ENCODE measurements at places on chromosomes 6 and 20.

DNA sequence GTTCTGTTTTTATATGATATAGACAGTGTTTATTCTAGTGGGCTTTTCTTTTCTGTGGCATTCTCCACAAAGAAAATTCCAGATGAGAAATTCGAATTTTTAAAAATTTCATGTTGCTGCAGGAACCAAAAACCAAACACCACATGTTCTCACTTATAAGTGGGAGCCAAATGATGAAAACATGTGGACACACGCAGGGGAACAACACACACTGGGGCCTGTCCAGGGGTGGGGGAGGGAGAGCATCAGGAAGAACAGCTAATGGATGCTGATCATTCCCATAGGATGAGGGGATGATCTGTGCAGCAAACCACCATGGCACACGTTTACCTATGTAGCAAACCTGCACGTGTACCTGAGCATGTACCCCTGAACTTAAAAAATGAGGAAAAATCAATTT lies 499.0 kb upstream of the SLC35B3 start:
- DNase-seq = no peak

GRCh38 chr6:2741756-2742155 lies 9.0 kb downstream of the MYLK4 start:
- DNase-seq = no peak

DNA sequence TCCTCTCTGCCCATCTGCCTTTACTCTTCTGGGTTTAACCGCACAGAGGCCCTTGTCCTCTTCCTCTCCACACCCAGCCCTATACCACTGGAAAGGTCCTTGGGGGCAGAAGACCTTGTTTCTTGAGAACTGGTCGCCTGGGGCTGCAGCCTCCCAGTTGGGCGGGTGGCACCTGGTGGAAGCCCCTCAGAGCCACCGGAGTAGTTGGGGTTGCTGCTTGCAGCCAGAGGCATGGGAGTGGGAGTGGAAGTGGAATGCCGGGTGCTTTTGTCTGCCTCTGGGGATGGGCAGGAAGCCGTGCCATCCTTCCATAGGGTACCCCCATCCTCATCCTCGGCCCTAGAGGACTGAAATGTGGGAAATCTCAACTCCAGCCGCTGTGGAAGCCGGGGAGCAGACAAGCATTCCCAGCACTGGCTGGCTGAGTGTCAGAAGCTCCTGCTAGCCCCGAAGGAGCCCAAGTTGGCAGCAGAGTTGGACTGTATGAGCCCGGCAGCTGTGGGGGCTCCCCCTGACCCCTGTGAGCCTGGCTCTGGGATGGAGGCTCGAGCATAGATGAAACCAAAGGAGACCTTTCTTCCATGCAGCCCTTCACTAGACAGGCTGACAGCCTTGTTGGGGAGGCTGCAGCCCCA lies 1.2 kb downstream of the VSTM2L start:
- no peak for DNase-seq

DNA sequence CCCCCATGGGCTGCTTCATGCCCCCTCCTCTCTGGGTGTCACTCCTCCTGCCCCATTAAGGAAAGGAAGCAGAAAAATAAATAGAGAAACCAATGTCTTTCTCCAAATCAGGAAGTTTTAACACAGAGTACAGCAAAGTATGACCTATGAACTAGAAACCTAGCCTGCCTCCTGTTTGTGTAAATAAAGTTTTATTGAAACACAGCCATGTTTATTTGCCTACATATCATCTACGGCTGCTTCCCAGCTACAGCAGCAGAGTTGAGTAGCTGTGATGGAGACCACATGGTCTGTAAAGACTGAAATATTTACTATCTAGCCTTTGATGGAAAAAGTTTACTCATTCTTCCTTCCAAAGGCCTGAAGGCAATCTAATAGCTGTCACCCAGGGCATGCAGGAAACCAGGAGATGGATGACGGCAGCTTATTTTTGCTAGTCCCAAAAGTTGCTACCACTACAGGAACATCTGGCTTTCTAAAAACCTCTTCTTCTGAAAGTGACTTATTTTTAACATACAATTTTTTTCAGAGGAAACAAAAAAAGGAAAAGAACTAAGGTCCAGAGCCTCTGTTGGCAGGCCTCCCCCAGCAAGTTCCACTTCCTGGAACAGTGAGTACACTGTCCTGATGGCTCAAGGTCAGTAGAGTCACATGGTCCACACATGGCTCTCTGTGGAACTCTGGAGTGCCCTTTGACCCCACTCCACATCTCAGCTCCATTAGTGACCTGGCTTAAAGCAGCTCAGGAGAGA lies 287.8 kb downstream of the PTPRT start:
- no peak for DNase-seq

GRCh38 chr6:38876475-38876874 lies 161.4 kb downstream of the DNAH8 start:
- no peak for DNase-seq

GRCh38 chr6:8953310-8953709 lies 518.0 kb upstream of the SLC35B3 start:
- DNase-seq = no peak

GRCh38 chr20:210809-211502 lies 16.1 kb upstream of the DEFB129 start:
- DNase-seq = no peak

DNA sequence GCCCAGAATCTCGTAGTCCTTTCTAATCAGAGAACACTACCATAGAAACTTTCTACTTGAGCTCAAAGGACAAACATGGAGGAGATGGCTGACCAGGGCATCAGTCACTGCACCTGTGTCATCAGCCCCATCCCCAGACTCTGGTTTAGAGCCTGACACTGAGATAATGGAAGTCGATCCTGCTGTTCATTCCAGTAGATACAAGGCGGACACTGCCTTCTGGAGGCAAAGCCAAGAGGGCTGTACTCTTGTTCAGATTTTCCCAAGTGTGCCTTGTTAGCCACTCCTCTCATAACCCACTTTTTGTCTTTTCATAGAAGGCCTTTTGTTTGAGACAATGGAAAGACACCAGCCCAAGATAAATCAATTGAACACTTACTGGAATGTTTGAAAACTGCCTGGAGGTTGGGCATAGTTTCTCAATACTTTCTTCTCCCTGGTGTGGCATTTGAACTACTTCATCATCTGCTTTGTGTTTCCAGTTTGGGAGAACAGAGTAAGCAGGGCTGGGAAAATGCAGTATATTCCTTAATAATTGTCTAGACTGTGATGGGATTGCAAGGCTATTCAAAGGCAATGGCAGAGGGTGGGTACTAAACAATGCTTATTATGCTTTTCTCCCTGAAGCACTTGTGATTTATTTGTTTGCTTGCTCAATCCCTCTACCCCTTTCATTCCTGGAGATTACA lies 99.7 kb downstream of the CLIC5 start:
- DNase-seq = no peak

DNA sequence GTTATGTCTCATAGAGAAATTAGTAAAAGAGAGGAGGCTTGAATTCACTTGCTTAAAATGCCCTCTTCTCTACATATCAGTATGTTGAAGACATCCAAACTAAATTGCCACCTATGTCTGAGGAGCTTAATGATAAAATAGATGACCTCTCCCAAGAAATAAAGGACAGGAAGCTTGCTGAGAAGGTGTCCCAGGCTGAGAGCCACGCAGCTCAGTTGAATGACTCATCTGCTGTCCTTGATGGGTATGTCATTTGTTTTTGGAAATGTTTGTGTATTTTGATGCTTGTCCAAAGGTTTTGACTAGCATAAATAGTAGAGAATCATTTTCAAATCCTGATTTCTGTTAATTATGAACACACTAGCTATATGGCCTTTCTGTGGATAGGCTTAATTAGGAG lies 307.7 kb downstream of the ARHGAP18 start:
- DNase-seq = no peak

DNA sequence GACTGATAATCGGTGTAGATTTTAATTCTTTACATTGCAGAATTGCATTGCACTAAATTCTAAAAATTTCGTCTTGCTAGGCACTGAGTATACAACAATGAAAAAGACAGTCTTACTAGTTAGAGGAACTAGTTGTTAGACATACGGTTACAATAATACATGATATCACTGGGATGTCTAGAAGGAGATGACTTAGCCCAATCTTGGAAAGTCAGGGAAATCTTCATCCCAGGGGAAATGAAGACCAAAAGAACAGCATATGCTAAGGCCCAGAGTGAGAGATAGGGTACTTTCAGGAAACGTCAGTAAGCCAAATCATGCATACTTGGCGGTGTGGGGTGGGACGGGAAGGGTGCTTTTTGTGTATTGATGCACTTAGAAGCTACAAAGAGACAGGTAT lies 901 bp downstream of the CEP57L1 start:
- DNase-seq = no peak

DNA sequence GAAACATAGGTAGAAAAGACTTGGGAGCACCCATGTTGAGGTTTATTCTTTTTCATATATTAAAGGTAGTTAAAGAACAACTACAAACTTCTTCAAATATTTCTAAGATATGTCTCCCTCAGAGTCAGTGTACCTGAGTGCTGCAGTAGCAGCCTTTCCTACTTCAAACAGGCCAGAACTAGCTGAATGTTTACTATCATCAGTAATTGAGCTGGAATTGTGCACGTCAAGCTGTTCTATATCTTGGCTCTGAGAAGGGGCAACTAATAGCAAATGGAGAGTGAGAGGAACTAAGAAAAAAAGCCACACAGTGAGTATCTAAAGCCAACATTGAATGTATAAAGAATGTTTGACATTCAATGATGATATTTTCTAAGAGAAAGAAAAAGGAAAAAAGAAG lies 21.7 kb downstream of the MTCL3 start:
- DNase-seq = no peak

GRCh38 chr20:51376111-51376510 lies 166.4 kb downstream of the NFATC2 start:
- no peak for DNase-seq

- DNase-seq = no peak
These were observed 137.2 kb downstream of the EDN3 start for GRCh38 chr20:59437601-59438031.

- no peak for DNase-seq
These were observed 21.1 kb upstream of the MTHFD1L start for GRCh38 chr6:150844371-150844770.

- DNase-seq = no peak
These were observed 49.4 kb upstream of the CARMIL1 start for GRCh38 chr6:25229671-25230321.

GRCh38 chr6:47151232-47151898 lies 109.2 kb upstream of the ADGRF1 start:
- no peak for DNase-seq

- DNase-seq = no peak
These were observed 17.8 kb upstream of the TCF21 start for GRCh38 chr6:133871131-133871530.

GRCh38 chr6:155290491-155290890 lies 23.8 kb downstream of the TFB1M start:
- no peak for DNase-seq

- no peak for DNase-seq
These were observed 48.9 kb upstream of the OGFRL1 start for GRCh38 chr6:71239694-71240093.

GRCh38 chr20:47622118-47622665 lies 120.5 kb downstream of the NCOA3 start:
- DNase-seq = no peak

DNA sequence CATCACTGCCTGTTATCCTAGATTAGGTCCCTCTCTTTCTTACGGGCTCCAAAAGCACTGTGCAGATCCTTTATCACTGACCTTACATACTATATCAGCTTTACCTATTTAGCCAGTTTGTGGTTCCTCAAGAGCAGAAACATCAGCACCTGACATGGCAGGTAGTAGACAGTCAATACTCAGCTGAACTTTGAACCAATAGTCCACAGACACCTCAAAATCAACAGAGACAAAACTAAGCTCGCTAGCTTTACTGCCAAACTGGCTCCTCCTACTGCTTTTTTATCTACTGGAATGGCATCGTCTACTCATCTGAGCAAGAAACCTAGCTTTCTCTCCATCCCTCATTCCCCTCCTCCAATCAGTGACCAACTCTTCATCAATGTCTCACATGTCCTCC lies 5.6 kb downstream of the IL17A start:
- DNase-seq = no peak

- DNase-seq = no peak
These were observed 79.3 kb downstream of the COL12A1 start for GRCh38 chr6:75126518-75126917.

DNA sequence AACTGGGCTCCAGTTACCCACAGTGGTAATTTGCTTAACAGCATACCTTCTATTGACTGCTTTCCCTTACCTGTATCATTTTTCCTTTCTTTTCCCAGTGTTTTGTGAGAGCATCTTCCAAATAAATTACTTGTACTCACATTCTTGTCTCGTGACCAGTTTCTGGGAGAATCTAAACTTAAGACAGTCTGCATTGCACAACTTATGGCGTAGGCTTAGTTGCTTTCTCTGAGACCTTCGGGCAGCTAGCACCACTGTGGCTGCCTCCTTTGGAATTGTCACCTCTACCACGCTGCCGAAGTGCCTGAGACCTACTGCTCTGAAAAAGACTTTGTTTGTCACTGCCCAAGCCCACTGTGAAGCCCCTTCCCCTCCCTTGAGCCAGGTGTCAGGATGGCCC lies 188.1 kb upstream of the BMP2 start:
- DNase-seq = no peak

GRCh38 chr6:105753620-105754211 lies 332.4 kb upstream of the PRDM1 start:
- no peak for DNase-seq

- DNase-seq = no peak
These were observed 3.9 kb upstream of the ZNF831 start for GRCh38 chr20:59159493-59160376.

- DNase-seq = no peak
These were observed 1.1 kb upstream of the PRSS35 start for GRCh38 chr6:83511266-83511665.

- no peak for DNase-seq
These were observed 2.8 kb upstream of the NUP153 start for GRCh38 chr6:17709476-17709875.

DNA sequence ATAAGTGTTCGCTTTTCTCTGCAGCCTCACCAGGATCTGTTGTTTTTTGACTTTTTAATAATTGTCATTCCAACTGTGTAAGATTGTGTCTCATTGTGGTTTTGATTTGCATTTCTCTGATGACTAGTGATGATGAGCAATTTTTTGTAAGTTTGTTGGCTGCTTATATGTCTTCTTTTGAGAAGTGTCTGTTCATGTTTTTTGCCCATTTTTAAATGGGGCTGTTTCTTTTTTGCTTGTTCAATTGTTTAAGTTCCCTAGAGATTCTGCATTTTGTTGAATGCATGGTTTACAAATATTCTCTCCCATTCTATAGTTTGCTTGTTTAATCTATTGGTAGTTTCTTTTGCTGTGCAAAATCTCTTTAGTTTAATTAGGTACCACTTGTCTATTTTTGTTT lies 295.9 kb downstream of the PACRG start:
- no peak for DNase-seq

- no peak for DNase-seq
These were observed 122.2 kb downstream of the JPH2 start for GRCh38 chr20:44064501-44065400.

GRCh38 chr6:80148220-80148619 lies 41.7 kb downstream of the BCKDHB start:
- no peak for DNase-seq

DNA sequence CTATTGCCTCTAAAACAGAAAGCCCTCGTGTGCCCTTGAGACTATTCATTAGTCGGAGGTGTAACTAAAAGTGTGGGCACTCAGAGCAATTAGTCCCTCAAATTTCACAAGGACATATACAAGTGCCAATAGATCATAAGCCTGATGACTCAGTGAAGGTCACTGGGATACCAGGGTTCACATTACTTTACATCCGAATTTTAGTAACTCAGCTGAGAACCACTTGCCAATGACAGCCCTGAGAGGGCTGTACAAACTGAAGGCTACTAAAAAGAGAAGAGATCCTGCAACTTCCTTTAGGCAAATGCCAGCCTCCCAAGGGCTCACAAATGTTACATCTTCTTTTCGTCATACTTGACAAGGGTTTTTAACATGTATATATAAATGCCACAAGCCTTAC lies 369.6 kb downstream of the TENT5A start:
- DNase-seq = no peak

Data from stimulated activated CD4-positive, alpha-beta T cell treated with anti-CD3 and anti-CD28 coated beads, Interleukin-2, amount 100 ng/mL, for 4 hours (primary cell).